ENCODE measurements at places on chromosomes 6 and 20.

- peak; percentile 78 for DNase-seq
Measured at GRCh38 chr20:14553774-14554534, 216.5 kb upstream of the FLRT3 start.

- peak; percentile 29 for DNase-seq
Measured at GRCh38 chr6:73665686-73666319, 12.0 kb upstream of the SLC17A5 start.

DNA sequence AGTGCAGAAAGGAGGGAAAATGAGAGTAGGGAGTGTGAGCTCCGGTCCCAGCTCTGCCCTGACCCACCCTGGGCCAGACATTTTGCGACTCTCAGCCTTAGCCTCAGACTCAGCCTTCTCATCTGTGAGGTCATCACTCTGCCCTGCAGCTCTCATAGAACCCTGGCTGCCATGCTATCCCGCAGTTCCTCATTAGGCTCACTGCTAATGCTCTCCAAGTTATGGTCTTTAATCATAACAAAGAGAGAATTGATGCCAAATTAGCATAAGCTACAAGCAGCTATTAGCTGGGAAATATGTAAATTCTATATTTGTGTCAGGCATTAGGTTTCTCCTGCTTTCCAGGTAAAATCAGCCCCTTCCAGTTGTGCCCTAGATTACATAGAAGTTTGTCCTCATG is 46.5 kb upstream of the MLN start:
- no peak for DNase-seq

DNA sequence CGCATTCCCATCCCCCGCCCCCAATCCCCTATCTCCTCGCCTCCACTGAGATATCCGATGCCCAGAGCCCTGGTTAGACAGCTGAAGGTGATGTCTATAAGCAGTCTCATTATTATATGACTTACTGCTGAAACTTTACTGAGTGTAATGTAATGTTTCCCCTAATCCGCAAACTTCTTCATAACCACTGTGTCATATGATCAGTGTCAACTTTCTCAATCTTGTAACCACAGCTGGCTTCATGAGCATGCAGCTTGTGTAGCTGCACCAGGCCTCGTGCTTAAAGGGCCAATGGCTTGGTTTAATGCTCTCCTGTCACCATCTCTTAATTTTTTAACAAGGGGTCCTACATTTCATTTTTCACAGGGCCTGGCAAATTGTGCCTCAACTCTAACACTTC is 8.1 kb downstream of the ASIP start:
- peak; percentile 68 for DNase-seq

GRCh38 chr6:41561931-41562911 is 16.0 kb downstream of the FOXP4 start:
- no peak for DNase-seq

DNA sequence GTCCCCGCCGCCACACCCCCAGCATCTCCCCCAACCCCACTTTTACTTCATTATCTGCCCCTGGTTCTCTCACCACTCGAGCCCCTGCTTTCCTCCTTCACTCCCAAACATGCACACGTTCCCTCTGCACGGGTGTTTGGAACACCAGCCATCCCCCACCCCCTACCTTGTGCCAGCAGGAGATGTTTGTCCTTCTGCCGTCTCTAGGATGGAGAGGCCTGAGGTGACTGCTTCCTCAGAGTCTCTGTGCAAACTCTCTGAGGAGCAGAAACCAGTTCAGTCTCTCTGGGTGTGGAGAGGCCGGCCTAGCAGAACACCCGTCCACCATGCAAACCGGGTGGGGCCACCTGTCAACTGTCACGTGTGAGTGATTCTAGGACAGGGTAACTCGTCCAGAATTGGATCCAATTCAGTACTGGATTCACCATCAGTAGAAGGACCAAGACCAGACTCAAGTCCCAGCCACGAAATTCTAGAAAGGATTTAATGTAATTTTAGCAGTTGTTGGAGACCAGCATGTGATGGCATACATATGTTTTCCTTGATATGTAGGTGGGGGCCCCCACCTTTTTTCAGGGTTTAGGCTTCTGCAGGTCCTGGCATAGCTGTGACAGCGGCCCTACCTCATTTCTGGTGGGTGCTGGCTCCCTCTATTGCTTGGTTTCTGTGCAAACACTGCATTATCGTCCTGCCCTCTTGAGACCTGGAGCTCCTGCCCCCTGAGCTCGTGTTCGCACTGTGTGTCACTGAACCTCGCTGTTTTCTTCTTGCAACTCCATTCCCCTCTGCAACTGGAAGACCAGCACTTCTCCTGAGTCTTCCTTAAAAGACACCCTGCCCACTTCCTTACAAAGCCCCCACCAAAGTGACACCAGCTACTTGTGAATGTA is at the start of gene RAET1E:
Gene RAET1E, minus strand, starts transcription at position 259 of the 890 bp plus-strand sequence. CDS start 7,212 bp downstream, outside the sequence.
- no peak for DNase-seq

GRCh38 chr6:52098721-52099120 is 11.3 kb upstream of the PKHD1 start:
- DNase-seq: no peak

DNA sequence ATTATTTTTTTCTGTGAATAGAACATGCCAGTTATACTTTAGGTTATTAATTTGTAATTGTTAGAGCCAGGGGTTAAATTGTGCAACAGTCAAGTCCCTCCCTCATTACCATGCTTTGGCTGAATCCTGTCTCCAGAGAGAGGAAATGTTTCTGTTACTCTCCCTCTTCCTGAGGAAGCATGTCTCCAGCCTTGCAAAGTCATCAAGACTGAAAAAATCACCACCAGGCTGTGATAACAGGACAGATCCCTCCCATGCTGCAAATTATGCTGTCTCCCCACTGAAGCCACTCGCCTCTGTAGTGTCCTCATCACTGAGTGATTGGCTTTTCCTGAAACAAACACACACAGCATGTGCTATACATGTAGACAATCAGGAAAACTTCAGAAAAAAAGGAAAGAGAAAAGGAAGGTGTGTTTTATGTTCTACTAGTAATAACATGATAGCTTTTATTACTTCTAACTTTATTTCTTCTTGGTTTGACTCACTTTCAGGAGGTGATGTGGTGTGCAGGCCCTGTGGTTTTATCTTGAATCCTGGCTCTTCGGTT is 290.0 kb upstream of the JAG1 start:
- DNase-seq: no peak

DNA sequence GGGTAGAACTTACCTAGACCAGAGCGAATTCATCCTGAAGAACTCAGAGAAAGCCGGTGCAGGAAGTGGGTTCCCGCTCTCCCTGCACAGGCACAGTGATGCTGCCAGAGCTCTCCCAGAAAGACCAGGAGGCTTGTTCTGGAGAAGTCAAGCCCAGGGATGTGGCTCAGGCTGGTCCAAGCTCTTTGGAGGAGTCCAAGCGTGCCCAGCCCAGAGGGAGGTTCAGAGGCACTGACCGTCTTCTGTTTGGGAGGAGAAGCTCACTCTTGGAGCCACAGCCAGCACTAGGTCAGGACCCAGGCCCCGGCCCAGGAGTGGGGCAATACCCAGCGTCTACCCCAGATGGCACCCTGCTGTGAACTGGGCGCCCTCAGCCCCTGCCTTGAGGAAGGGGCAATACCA is 1.5 kb upstream of the PMEPA1 start:
- DNase-seq: no peak

DNA sequence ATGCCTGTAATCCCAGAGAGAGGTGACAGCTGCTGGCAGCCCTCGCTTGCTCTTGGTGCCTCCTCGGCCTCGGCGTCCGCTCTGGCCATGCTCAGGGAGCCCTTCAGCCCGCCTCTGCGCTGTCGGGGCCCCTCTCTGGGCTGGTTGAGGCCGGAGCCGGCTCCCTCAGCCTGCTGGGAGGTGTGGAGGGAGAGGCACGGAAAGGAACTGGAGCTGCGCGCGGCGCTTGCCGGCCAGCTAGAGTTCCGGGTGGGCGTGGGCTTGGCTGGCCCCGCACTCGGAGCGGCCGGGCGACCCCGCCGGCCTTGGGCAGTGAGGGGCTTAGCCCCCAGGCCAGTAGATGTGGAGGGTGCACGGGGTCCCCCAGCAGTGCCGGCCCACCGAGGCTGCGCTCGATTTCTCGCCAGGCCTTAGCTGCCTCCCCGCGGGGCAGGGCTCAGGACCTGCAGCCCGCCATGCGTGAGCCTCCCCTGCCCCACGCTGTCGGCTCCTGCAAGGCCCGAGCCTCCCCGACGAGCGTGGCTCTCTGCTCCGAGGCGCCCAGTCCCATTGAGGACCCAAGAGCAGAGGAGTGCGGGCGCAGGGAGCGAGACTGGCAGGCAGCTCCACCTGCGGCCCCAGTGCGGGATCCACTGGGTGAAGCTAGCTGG is 34.6 kb downstream of the C6orf52 start:
- DNase-seq: peak; percentile 1

GRCh38 chr6:136067731-136068341 is 182.3 kb downstream of the MTFR2 start:
- peak; percentile 82 for DNase-seq

DNA sequence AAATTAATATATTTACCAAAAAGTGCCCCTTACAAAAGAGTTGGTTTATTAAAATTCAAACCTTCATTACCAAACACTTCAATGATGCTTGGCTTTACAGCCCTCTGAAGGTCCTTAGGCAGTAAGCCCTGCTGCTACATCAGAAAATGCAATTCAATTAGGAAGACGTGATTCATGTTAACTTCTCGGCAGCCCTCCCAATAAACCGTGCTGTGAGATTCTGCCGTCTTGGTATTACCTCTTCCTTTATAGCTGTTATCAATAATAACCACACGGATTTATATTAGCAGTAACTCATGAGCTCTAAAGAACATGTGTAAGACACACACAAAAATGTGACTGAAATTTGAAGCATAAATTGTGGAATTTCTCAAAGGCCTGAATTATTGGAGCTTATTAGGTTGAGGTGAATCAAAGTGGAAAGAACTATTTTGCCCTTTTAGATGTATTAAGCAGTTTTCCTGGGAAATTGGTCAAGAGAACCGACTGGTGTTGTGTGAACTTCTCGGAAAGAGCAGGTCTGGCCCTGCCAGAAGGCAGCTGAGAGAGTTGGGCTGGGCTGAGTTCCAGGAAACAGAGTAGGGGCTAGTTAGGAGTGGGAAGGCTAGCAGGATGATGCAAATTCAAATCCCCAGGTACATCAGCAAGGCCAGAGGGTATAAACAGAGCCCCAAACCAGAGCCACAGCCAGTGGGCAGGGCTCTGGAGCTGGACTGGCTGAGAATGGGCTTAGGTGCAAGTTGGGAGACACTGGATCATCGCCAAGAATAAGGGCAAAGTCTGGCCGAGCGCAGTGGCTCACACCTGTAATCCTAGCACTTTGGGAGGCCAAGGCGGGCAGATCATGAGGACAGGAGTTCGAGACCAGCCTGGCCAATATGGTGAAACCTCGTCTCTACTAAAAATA is 33.1 kb downstream of the FGD2 start:
- no peak for DNase-seq

DNA sequence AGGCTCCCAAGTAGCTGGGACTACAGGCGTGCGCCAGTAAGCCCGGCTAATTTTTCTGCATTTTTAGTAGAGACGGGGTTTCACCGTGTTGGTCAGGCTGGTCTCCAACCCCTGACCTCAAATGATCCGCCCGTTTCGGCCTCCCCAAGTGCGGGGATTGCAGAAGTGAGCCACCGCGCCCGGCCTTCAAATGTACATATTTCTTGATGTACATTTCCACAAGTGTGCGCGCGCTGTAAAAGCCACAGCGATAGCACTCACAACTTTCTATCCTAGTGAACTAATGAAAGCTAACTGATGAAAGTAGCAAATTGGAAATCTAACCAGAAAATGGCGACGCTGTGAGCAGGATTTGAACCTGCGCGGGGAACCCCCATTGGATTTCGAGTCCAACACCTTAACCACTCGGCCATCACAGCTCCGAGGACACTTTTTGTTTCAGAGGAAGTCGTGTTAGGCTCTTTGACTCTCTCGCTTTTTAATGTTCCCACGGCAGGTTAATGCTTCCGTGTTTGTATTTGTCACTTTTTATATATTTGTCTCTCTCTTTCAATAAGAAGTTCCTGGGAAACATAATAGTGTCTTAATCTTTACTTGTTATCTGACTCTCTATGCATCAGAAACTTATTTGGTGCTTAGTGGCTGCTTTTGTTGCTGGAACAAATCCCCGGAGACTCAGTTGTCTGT is 199.4 kb upstream of the ZNF184 start:
- peak; percentile 75 for DNase-seq

- no peak for DNase-seq
Measured at GRCh38 chr6:157258878-157259277, 64.4 kb downstream of the TMEM242 start.

DNA sequence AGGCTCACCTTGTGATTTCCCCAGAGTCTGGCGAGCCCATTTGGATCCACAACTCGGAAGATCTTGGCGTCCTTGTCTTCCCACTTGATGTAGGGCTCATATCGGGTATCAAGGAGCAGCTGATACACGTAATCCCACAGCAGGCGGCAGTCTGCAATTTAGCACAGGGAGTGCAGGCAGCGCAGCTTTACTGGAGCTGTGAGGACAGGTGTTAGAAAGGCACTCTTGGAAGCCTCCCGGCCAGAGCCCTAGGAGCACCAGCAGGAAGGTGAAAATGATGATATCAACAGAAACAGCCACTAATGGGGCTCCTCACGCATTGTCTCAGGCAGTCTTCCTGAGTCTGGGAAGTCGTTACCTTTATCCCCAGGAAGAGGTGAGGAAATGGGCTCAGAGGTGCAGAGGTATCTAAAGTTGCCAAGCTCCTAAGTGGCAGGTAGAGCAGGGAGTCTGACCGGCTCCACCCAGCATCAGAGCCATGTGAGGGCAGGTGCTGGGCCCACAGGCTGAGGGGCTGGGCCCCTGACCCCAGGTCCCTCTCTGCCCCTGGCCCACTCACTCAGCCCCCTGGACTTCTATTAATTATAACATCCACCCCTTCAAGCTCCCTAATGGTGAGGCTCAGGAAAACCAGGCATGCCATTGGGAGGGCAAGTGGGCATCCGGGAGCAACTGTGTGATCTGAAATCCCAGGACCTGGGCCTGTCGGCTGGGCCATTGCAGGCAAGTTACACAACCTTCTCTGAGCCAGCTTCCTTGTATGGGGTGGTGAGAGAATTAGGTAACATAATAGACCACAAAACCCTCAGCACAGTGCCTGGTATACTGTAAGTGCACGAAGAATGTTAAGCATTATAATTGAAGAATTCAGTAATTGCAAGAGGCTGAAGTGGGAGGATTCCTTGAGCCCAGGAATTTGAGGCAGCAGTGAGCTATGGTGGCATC is 18.3 kb downstream of the ETV7 start:
- peak; percentile 91 for DNase-seq

DNA sequence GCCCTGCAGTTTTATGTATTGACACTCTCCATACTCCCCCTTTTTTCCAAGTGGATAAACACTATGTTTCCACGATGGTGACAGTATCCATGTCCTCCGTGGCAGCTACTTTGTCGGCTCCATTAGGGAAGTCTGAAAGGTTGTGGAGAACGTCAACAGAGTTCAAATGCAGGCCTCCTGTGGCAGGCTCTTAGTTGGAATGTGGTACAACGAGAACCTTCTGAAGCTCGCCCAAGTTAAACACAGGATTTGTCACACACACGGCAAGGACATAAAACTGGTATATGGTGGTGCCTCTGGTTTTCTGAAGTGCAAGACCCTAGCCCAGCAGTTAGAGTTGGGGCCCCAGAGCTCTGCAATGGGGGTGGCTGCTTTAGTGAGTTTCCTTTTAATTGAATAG is 187.0 kb upstream of the TAB2 start:
- DNase-seq: no peak

GRCh38 chr6:39198528-39198927 is 30.7 kb downstream of the KCNK5 start:
- DNase-seq: no peak

- no peak for DNase-seq
Measured at GRCh38 chr6:47061309-47062300, 19.5 kb upstream of the ADGRF1 start.
